SK-N-MC (cell line): ENCODE measurements at places on chromosomes 4 and X.

- no peak for DNase-seq
Observed at GRCh38 chrX:72105436-72105835, 26.3 kb downstream of the RTL5 start.

DNA sequence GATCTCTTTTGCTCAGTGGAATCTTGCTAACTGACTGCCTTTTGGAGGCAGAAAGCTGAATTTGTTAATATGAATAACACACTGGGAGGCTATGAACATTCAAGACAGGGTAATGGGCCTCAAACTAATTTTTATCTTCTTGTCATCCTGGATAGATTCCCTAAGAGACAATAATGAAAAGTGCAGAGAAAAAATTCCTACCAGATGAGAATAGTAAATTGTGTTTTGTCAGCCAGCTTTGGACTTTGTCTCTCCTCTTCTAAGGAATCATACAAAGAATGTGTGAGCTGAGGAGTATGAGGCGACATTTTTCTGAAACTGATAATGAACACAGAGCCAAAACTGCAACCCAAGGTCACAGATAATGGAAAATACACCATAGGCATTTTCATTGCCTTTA, 649.3 kb downstream of the IQCM start:
- DNase-seq: no peak

- DNase-seq: no peak
Observed at GRCh38 chr4:132824761-132825160, 324.3 kb upstream of the PCDH10 start.

- no peak for DNase-seq
Observed at GRCh38 chrX:23013366-23013765, 13.6 kb downstream of the DDX53 start.

- DNase-seq: no peak
Observed at GRCh38 chr4:40887764-40888131, 138.0 kb downstream of the NSUN7 start.

DNA sequence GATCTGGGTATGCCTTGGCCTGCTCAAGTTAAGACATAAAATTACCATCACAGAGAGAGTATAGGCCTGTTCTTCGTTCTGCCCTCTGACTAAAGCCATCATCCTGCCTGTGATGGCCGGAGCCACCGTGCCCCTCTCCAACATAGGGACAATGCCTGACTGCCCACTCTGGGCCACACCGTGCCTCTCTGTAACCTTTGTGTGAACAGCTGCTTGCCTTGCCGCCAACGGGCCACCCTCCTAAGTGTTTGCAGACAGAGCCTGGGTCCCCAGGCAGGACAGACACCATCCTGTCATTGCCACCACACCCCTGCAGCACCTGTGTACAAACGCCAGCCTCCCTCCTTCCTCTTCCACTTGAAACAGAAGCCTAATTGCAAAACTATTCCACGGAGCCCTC, 298.7 kb upstream of the TENM3 start:
- no peak for DNase-seq

- DNase-seq: no peak
Observed at GRCh38 chr4:145735347-145735675, 55.4 kb downstream of the C4orf51 start.

DNA sequence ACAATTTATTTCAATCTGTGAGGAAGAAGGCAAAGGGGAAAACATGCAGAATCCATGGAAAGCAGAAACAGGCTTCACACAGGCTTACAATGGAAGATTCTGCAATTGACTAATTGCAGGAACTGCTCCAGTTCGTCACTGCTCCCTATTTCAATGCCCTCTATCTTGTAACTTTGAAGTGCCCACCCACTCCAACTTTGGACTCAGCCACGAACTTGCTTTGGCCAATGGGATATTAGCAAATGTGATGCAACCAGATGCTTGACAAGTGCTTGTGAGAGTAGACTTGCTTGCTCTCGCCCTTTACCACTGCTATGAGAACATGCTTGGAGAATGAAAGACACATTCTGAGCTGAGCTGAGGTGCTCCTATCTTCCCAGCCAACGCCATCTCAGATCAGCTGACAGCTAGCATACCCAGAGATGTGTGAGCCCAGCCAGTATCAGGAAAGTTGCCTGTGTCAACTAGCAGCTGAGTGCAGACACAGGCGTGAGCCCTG, 105.7 kb upstream of the PTCHD1 start:
- DNase-seq: no peak

DNA sequence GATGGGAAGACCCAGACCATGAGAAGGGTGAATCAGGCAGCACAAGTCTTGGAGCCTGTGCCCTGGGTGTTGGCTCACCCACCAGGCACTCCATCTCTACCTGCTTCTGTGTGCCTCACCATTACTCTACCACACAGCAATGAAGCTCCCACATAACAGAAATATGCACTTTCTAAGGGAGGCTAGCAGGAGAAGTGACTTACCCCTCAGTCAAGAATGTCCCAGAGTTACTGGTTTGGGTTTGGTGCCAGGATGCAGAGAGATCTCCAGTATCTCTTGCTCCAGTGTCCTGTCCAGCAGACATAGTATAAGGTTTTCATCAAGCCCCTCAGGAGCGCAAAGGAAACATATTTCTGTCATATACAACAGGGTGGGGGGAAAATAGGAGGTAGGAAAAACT, 11.3 kb upstream of the RAB40A start:
- no peak for DNase-seq

DNA sequence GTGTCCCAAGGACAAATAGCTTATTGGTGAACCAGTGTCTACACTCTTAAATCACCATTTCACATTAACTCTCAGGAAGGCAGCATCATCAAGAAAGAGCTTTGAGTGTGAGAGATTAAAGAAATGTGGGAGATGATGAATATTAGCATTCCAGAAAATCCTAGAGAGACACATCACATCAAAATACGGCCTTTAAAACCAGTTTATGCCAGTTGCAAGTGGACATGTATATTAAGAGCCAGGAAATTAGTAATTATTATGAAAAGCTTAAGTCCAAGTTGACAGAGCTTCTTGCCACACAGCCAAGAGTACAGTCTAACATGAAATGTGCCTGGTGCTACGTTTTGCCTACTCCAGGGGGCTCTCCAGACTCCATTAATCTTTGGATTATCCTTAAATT, 503.0 kb upstream of the BOD1L1 start:
- no peak for DNase-seq

- no peak for DNase-seq
Observed at GRCh38 chrX:45774961-45775360, 574.3 kb upstream of the DIPK2B start.

DNA sequence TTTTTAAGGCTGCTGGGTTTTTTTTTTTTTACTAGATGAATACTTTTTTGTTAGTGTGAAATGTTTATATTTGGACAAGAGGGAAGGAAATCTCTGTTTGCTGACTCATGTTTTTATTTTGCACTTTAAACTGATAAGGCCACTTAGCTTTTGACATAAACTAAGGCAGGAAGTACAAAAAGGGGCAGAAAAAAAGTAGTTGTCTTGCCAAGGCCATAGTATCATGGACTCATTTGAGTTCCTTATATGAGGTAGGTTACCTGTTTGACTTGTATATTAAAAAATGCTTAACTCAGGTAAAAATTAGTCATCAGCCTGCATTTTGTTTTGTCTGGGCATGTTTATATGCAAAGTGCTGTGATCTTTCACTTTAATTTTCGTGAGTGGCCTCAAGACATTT, 26.0 kb downstream of the SMAD1 start:
- DNase-seq: no peak

DNA sequence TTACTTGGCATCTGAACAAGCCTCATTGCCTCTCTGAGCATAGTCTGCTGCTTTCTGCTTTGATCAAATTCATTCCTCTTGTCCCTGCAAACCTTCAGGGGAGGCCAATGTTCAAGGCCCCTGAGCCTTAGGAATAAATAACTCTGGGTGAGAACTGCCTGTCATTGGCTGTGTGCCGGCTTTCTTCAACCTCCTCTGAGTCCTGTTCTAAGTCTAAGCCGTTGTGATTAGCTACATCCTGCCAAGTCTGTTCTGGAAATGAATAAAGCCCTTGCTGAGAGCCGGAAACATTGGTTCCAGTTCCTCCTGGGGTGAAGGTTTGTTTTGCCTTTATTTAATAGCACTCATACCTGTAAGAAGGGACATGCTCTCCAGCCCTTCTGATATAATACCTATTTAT, 13.8 kb downstream of the RNF4 start:
- DNase-seq: no peak

GRCh38 chr4:39808231-39808749, 110.4 kb downstream of the UBE2K start:
- no peak for DNase-seq

DNA sequence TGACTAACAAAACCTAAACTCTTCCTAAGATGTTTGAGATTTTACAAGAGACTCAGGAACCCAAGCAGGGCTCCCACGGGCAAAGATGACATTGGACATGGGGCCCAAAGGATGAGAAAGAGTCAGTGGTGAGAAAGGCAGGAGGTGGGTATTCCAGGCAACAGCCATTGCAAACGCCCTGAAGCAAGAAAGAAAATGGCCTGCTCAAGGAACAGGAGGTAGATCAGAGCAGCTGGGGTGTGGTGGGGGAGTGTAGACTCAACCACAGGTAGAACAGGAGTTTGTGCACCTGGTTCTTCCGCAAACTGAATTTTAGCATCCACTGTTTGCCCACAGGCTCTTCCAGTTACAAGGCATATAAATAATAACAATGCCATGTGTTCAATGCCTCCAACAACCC, 3.3 kb downstream of the PPP2R2C start:
- no peak for DNase-seq

DNA sequence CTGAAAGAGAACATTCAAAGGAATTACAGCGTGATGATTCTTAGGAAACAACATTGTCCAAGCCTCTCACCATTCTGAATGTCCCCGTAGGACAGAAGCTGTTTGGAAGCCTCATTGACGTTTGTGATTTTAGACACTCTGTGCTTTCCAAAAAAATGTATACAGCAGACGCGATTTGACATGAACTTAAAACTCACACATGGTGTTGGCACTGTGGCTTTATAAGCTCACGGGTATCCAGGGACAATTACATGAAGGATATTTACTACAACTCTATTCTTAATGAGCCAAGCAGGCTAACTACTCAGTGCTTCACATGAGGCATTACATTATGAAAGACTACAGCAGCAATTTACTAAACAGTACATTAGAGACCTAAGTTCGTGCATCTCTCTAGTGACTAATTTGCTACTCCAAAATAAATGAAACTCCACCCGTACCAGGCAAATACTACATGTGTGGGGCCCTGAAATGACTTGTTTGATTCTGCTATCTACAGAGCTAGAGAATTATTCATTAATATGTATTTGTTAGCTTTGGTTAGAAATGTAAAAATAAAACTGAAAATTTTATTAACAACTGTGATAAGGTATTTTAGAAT, 620.7 kb downstream of the SPRY1 start:
- no peak for DNase-seq

DNA sequence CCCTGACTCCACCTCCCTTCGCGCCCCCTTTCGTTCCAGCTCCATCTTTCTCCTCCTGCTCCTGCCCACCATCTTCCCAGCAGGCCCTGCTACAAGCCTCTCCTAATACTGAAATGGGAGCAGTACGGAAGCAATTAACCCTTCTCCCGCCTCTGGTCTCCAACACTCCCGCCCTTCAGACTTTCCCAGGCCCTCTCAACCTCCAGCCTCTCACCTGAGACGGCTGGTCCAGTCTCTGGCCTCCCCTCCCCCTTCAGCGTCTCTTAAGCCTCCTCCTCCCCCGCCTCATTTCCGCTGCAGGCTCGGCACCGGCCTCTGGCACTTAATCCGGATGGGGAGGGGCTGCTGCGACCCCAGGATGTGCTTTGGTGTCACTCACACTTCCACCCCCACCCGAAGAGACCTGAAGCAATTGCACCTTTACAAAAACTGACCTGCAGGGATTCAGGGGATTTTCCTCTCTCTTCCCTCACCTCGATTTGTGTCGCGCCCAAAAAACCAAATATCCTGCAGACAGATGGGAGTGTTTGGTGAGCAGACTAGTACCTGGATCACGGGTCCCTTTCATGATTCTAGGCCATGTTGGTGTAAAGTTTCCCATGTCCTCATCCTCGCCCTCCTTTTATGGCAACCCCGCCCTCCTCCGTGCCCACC, 657 bp downstream of the TCEAL8 start:
- no peak for DNase-seq

- no peak for DNase-seq
Observed at GRCh38 chr4:93178279-93178678, 650.3 kb upstream of the ATOH1 start.

DNA sequence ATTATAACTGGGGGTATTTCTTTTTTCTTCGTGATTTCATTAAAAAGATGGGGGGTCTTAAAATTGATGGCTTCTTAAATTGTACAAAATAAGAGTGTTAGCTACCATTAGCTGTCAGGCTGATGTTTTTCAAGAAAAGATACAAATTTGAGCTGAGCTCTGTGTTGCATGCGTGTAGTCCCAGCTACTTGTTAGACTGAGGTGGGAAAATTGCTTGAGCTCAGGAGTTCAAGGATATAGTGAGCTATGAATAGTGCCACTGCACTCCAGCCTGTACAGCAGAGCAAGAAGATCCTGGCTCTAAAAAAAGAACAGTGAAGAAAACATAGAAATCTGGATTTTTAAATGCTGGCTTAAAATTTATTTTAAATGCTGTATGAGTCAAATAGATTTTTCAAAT, 13.0 kb downstream of the USO1 start:
- no peak for DNase-seq

- no peak for DNase-seq
Observed at GRCh38 chr4:34814266-34814665, 1430.0 kb downstream of the ARAP2 start.

GRCh38 chr4:102247041-102247440, 98.2 kb downstream of the SLC39A8 start:
- DNase-seq: no peak

DNA sequence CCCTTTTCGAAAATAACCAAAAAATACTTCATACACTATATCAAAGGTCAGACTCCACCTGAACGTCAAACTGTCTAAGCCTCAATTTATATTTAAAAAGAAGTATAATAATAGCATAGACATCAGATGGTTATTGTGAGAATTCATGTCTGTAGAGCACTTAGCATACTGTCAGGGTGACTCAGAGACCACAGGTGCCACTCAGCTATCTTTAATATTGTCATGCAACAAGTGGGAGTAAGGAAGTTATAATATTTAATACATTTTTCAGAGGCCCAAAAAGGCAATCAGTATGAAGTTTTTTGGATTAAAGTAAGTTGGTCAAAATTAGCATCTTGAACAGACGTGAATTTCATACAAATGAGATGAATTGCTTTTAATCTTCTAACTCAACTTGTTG, 93.3 kb downstream of the PHOX2B start:
- no peak for DNase-seq

DNA sequence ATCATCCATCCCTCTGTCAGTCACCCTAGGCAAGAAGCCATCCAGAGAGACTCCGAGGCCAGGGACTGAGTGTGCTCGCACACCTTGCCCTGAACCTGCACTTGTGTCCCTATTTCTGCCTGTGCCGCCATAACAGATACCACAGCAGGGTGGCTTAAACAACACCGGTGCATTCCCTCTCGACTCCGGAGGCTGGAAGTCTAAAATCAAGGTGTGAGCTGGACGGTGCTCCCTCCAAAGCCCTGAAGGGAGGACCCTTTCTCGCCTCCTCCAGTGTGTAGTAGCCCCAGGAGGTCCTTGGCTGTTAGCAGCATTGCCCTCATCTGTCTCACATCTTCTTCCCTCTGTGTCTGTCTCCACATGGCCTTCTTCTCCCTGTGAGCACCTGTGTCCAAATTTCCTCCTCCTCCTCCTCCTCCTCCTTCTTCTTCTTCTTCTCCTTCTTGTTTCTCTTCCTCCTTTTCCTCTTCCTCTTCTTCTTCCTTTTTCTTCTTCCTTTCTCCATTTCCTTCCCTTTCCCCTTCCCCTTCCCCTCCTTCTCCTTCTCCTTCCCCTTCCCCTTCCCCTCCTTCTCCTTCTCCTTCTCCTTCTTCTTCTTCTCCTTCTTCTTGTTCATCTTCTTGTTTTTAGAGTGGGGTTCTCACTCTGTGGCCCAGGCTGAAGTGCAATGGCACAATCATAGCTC, 98.1 kb upstream of the ENPP6 start:
- DNase-seq: no peak

GRCh38 chr4:30642567-30642966, 77.6 kb upstream of the PCDH7 start:
- no peak for DNase-seq
